ENCODE measurements at places on chromosomes 7 and 10.
A peak's percentile ranks its signal among the peaks of the same experiment; 100 is the strongest.

DNA sequence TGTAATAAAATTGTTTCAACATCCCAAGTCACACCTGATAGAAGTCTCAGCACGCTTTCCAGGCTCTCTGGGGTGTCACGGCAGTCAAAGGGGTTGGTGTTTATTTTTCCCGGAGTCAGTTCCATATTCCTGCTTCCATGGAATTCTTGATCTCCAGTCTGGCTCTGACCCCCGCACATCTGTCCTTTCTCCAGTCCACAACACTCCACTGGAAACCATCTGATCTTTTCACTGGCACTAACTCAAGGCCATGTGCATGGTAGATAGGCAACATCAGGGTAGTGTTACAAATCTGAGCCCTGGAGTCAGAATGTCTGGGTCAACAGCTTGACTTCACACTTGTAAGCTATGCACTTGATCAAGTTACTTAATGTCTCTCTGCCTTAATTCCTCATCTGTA, 176.2 kb downstream of the WDR11 start:
- no peak for DNase-seq

DNA sequence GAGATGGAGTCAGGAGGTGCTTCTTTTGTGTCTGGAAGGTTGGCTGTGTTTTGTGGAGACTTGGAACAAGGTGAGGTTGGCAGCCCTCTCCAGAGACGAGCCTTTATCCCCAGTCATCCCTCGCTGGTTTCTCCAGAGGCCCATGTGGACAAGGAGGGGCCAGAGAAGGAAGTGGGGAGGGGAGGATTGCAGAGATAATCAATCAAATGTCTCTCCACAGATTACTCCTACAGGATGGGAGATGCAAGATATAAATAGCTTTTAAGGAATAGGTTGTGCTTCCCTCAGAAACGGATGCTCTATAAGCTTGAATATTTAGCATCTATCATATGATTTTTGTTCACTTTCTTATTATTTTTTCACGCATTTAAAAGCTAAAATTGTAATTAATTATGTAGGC, 70.4 kb upstream of the VWDE start:
- no peak for DNase-seq

- no peak for DNase-seq
Observed at GRCh38 chr10:12949248-12949647, 52.3 kb downstream of the CCDC3 start.

DNA sequence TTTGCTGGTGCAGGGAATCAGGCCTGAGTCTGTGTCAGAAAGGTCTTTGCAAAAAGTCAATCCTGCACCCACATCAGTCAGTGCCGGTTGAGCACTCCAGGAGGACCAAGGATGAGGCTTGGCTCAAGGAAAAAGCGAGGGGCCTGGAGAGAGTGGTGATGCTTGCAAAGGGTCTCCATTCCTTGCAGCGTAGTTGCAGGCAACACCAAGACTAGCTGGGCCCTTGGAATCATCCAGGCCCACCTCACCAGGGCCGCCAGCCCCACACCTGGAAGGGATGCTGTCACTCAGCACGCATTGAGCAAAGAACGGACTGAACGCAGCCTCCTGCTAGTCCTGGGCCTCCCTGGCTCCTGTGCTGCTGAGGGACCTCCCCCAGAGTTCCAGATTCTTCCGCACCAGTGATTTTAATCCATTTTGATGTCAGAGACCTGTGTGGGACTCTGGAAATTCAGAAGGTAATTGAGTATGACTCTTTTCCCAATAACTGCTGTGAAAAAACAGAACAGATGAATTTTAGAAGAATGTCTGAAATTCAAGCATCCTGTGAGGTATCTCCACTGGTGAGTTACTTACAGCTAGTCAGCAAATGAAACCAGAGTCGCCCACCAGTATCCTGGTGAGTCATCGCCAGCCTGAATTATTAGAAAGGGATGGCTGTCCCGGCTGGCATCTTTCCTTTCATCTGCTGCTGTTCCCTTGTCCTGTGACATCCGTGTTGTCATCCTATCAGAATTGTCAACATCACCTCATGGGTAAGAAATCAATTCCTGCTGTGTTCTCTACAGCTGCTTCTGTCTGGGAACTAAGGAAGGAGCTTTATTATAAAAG, 150.8 kb upstream of the NPS start:
- DNase-seq = peak; percentile 48

- DNase-seq = no peak
Observed at GRCh38 chr10:11454160-11454559, 157.3 kb downstream of the USP6NL start.

GRCh38 chr10:16674147-16674703, 143.0 kb downstream of the RSU1 start:
- DNase-seq = no peak

GRCh38 chr10:125094806-125095205, 65.6 kb downstream of the CTBP2 start:
- DNase-seq = no peak

DNA sequence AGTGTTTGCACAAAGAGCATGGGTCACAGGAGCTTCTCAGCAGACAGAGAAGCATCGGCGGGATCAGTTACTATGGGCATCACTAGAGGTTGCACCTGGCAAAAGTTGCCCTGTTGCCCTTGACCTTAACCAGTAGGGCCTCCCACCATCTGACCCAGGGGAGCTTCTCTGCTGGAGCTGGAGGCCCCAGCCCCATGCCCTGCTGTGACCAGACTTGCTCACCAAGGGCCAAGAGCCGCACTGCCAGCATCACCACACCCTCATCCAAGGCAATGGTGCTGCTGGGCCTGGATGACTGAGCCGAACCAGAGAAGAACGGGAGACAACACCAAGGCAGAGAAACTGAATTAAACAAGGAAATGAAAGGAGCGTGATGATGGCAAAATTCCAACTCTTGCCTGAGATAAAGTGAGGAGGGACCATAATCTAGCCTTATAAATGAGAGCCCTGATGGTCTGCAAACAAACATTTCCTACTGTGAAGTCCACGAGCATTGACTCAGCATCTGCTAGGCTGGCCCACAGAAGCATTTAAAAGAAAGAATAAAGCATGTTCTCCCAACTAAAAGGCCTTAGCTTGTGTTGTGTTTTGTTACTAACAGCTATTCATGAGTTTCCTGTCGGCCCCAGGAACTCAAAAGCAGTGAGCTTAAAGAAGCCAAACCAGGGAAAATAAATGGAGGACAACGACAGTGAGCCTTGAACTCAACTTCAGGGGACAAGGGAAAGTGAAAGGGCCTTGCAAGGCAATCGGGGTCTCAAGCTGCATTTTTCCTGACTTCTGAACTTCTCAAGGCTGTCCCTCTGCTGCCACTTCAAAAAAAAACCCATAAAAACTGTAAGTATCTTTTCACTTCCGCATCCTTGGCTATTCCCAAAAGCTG, 60.4 kb downstream of the AFAP1L2 start:
- no peak for DNase-seq

GRCh38 chr10:129883029-129883428, 81.0 kb downstream of the EBF3 start:
- DNase-seq = no peak

GRCh38 chr10:43843321-43844101, 194.8 kb upstream of the ZNF32 start:
- no peak for DNase-seq

DNA sequence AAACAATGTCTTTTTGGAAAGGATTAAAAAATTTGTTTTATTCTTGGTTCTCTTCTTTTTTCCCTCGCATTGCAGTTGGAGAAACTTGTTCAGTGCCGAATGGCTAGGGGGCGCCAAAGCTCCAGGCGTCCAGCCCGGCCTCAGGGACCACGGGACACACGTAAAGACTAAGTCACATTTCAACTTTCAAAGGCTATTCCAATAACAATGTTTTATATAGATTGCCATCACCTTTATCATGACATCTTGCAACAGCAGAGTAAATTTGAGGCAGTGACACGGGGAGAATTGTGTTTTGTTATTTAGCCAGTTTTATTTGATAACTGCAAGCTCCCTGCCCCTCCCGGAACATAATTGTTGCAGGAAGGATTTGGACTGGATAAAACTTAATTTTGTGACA, 2.2 kb upstream of the IGFBP3 start:
- no peak for DNase-seq

DNA sequence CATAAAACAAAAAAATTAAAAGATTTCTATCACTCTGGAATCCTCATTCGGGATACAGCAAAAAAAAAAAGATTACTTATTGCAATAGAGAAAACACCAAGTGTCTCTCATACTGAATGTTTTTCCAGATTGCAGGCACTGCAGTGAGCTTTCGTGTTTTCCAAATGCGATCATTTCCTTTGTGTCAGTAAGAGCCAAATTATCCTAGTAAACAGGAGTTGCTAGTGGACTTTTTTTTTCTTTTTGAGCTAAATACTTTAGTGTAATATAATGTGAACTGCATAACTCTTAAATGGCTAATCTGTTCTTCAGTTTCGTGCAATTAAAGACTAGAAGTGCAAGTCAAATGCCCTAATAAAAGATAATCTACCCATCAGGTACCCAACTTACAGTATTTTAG, 44.4 kb upstream of the TOMM7 start:
- DNase-seq = no peak

- no peak for DNase-seq
Observed at GRCh38 chr10:1267568-1267967, 211.4 kb downstream of the WDR37 start.

- no peak for DNase-seq
Observed at GRCh38 chr10:82982110-82982608, 1107.2 kb downstream of the NRG3 start.

- no peak for DNase-seq
Observed at GRCh38 chr7:42010751-42011150, 226.3 kb downstream of the GLI3 start.

DNA sequence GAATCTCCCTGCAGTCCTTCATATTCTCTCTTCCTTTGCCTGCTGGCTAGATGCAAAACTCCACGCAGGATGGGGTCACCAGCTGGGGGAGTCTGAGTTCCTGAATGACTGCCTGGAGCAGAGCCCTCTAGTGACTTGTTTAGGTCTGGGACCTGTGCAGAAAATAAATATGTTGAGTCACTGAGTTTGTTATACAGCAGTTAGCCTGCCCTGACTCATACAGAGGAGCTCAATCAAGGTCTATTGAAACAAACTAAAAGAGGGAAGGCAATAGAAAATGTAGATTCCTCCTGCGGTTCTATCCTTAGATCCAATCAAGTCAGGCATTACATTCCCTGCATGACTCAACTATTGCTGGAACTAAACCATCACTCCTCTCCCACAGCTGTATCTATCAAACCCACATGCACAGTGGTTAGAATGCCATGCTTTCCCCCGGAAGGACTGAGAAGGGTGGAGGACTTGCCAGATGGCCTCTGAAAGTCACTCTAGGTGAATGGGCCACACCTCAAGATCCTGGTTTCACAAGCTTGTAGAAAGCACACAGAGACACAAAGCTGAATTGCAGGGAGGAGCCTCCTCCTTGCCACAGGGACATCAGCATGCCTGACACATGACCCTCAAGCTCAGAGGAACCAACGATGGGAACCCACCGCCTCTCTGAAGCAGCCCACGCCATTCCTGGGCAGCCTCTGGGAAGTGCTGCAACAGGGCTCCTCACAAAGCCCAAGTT, 73.9 kb downstream of the SH3PXD2A start:
- DNase-seq = no peak

- DNase-seq = no peak
Observed at GRCh38 chr7:12620371-12620770, 49.9 kb downstream of the SCIN start.

- DNase-seq = no peak
Observed at GRCh38 chr7:37494926-37495325, 46.3 kb upstream of the ELMO1 start.

DNA sequence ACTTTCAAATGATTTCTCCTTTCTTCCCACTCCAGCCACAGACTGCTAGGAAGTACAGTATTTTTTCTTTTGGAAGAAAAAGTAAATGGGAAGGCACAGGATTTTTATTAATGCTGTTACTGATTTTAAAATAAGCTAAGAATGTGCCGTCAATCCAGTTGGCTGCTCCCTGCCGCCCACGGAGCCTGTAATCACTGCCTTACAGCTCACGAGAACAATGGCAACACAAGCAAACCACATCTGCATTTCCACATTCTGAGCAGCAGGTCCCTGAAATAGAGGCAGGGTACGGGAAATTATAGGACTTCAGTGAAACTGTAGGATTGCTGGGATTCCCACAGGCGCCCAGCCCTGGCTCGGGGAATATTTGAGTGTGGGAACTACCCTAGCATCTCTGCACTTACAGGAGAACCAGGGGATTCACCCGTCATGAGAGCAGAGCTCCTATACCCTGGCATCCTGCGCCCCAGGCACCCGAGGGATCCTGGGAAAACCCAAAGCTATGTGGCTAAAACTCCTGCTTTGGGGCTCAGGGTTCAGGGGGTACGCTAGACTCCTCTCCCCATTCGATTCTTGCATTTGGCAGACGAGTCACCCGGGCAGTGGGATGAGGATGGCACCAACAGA, 72.9 kb upstream of the TNS3 start:
- no peak for DNase-seq
